ENCODE measurements at places on chromosomes 11 and 22. TPM values are rescaled to one million over a fixed set of nuclear protein-coding genes. Genes with fewer than 3 reads are reported as not detected.

Gene PIWIL4
- total RNA-seq: 0.25 TPM

Gene CCDC89
- total RNA-seq: not detected

Gene OR2AT4
- not detected for total RNA-seq

Gene DSCAML1
- not detected for total RNA-seq

GRCh38 chr11:118243161-118243560 lies 9.0 kb downstream of the MPZL3 start:
- DNase-seq: no peak

Gene RRP7A
- 83.7 TPM for total RNA-seq

DNA sequence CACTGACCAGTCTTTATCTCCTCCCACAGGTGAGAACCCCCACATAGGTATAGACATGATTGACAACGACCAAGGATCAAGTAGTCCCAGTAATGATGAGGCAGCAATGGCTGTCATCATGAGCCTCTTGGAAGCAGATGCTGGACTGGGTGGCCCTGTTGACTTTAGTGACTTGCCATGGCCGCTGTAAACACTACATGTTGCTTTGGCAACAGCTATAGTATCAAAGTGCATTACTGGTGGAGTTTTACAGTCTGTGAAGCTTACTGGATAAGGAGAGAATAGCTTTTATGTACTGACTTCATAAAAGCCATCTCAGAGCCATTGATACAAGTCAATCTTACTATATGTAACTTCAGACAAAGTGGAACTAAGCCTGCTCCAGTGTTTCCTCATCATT lies 76.5 kb downstream of the BTBD10 start:
- DNase-seq: no peak

DNA sequence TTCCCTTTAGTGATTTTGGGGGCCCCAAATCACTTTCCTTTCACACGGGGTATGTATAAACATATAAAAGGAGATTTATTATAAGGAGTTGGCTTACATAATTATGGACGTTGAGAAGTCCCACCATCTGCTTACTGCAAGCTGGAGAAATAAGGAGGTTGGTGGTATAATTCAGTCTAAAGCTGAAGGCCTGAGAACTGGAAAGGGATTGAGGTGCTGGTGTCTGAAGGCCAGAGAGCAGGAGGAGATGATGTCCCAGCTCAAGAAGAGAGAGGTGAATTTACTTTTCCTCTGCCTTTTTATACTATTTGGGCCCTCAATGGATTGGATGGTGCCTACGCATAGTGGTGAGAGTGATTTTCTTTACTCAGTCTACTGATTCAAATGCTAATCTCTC lies 1.3 kb upstream of the ZNF202 start:
- no peak for DNase-seq

- no peak for DNase-seq
Observed at GRCh38 chr11:69729252-69729651, 25.4 kb upstream of the FGF19 start.

DNA sequence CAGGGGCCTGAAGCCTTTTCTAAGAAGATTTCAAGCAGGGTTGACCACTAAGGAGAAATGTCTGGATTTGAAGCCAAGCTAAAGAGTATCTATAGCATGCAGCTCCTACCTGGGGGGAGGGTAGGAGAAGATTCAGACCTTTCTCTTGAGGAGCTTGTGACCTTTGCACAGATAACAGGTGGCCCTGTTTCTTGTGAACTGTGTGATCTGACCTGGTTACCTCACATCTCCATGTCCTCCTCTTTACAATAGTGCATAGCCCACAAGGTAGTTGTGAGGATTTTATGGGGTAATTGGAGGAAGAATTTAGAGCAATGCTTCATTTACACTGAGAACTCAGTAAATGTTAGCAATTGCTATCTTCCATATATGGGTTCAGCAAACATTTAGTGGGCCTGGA lies 310.1 kb downstream of the TMEM135 start:
- no peak for DNase-seq

GRCh38 chr11:1354125-1354938 lies 35.4 kb upstream of the BRSK2 start:
- no peak for DNase-seq

DNA sequence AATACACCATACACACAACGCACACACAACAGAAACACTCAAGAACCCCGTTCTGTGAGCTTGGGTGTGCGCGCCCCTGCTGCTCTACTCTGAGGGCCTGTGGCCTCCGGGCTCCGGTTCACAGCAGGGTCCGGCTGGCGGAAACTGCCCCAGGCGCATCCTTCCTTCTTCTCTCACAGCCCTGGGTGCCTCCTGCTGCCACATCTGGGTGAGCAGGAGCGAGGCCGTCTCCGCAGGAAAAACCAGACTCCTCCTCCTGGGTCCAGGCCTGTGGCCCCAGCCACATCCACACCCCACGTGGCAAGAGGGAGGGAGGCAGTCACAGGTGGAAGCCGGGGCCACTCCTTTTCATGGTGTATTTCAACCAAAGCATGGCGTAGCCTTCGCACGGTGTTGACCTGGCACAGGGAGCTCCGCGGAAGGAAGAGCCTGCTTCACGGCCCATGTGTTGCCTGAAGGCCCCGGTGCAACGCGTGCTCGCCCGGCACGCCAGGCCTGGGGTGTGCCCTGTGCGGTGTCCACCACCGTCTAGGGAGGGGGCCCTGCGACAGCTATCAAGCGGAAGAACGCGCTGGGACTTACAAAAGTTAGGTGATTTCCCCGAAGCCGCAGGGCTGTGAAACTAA lies 1502.7 kb downstream of the TBC1D22A start:
- DNase-seq: no peak

GRCh38 chr11:110526323-110526722 lies 96.6 kb downstream of the FDX1 start:
- no peak for DNase-seq

DNA sequence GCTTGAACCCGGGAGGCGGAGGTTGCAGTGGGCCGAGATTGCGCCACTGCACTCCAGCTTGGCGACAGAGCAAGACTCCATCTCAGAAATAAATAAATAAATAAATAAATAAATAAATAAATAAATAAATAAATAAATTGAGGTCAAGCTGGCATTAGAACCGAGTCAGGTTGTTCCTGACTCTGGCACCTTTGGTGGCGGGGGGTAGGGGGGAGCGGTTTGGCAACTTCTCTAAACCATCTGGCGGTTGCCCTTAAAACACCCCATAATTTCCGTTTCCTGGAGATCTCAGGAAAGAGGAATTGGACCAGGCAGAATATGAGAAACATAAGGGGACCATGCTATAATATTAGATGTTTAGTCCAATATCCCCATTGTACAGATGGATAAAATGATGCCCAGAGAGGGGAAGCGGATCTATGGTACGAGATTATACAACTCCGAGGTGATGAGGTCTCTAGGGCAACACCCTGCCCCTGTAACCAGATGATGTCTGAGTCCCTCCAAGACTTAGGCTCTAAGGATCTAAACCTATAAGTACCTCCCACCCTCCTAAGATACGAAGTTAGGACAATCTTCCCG lies 785 bp downstream of the CLPB start:
- peak; percentile 12 for DNase-seq

Gene CD3G
- not detected for total RNA-seq

DNA sequence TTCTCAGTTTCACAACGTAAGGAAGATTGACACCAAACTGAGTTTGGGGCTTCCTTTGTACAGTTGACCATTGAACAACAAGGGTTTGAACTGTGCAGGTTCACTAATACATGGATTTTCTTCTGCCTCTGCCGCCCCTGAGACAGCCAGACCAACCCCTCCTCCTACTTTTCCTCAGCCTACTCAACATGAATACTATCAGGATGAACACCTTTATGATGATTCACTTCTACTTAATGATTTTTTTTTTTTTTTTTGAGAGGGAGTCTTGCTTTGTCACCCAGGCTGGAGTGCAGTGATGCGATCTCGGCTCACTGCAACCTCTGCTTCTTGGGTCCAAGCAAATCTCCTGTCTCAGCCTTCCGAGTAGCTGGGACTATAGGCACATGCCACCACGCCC lies 14.6 kb downstream of the RBM4 start:
- no peak for DNase-seq

DNA sequence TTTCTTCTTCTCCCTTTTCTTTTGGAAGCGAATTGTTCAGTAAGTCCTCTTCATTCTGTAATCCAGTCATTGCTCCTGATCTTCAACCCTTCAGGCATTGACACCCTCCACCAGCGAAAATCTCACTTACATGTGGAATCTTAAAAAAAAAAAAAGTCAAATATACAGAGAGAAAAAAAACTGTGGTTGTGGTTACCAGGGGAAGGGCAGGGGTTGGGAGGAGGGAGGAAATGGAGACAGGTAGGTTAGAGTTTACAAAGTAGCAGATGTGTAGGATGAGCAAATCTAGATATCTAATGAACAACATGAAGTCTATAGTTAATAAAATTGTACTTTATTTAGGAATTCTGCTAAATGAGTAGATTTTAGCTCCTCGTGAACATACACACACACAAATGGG lies 17.7 kb upstream of the TMEM123 start:
- DNase-seq: no peak

All from endothelial cell of umbilical vein (primary cell).